ENCODE measurements at places on chromosomes 6 and 20.

- no peak for DNase-seq
These were observed 16.5 kb downstream of the RTN4IP1 start for GRCh38 chr6:106612671-106613416.

DNA sequence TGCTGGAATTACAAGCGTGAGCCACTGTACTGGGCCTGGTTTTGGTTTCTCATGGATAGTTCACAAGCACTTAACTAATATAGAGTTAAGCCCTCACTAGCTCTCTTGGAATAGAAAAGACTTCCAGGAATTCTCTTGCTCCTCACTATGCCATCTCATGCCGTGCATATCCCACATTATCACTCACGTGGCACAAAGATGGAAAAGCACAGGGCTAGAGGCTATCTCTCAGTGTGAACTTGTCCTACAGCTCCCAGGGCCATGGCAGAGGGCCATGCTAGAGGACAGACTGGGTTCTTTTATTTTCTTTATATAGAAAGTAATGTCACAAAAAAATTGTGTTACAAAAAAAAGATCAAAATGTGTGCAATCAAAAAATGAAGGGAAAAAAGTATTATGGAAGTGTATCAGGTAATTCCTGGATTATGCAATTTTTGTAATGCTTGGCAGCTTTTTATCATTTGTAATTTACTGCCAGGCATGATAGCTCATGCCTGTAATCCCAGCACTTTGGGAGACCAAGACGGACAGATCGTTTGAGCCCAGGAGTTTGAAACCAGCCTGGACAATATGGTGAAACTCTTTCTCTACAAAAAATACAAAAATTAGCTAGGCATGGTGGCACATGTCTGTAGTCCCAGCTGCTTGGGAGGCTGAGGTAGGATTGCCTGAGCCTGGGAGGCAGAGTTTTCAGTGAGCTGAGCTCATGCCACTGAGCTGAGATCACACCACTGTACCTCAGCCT is 6.4 kb upstream of the SLC2A12 start:
- DNase-seq: no peak

GRCh38 chr6:5498579-5498899 is 237.2 kb downstream of the FARS2 start:
- no peak for DNase-seq

DNA sequence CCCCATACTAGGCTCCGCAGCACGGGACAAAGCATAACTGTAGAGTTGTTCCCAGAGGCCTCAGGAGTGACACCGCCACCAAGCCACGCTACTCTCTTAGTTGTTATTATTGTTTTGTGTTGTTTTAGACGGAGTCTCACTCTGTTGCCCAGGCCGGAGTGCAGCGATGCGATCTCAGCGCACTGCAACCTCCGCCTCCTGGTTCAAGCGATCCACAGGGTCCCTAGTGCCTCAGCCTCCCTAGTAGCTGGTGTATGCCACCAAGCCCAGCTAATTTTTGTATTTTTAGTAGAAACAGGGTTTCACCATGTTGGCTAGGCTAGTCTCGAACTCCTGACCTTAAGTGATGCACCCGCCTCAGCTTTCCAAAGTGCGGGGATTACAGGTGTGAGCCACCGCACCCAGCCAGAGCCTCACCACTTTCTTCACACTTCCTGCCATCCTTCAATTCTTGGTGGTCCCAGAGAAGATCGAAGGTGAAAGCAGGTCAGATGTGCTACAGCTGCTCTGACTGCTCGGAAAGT is 11.8 kb downstream of the RPL7L1 start:
- DNase-seq: no peak

DNA sequence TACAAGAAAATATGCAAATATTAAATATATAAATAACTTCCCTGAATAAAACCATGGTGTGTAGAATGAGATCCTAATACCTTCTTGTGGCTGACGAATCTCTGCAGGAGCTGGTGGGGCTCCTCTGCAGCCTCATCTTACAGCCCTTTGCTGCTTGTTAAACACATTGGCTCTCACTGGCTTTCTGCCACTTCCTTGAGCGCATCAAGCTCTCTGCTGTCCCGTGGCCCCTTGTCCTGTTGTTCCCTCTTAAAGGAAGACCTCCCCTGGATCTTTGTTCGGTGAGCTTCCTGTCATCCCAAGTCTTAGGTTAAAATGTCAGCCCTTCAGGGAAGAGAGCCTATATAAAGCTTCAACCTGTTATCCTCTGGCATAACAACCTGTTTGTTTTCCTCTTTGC is 519.6 kb downstream of the DOK5 start:
- DNase-seq: no peak

DNA sequence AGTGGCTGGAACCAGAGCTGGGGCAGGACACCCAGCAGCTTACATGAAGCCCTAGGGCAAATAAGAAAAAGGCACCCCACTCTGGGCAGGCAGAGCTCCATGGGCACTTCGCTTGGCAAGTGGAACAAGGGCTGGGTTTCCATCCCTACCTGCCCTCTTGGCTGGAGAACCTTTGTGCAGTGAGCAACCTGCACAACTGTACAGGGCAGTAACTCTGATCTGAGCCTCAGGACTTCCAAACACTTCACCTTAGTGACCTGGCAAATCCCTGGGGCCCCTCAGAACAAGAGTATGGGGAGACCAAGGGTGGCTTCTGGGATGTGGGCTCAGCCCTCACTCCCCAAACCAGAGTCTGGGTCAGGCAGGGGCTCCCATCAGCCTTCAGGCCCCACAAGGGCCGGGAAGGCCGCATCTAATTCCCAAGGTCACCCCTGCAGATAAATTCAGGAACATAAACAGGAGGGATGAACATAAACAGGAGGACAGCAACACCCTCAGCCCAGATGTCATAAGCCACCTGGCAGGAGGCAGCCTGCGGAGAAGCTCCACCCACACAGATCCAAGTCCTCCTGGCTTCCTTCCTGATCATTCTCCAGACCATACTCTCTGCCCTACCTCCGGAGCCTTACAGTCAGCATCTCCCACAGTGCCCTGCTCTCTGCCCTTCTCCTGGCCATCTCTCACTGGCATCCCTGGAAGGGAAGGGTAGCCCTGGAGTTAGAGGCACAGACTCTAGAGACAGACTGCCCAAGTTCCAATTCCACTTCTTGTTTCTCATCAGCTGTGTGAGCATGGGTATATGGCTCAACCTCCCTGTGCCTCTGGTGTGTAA is 37.5 kb downstream of the HNF4A start:
- DNase-seq: no peak

- no peak for DNase-seq
These were observed 400.8 kb upstream of the CHD6 start for GRCh38 chr20:42018979-42019378.

DNA sequence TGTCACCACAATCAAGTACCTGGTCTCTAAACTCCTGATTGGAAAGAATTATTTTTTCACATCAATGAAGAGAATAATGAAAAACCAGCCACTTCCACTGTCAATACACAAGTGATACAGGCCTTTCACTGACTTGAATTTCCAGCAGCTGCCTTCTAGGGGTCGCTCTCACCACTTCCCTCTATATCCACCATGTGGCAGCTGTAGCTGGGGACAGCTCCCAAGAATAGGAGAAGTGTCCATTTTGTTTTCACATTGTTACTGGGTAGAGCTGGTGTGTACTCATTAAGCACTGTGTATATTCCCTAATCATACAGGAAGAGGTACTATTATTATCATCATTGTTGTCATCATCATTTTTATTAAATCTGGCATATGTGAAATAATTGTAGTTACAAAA is 438.4 kb upstream of the SPTLC3 start:
- DNase-seq: no peak
